ENCODE measurements at places on chromosomes 2 and 18.

DNA sequence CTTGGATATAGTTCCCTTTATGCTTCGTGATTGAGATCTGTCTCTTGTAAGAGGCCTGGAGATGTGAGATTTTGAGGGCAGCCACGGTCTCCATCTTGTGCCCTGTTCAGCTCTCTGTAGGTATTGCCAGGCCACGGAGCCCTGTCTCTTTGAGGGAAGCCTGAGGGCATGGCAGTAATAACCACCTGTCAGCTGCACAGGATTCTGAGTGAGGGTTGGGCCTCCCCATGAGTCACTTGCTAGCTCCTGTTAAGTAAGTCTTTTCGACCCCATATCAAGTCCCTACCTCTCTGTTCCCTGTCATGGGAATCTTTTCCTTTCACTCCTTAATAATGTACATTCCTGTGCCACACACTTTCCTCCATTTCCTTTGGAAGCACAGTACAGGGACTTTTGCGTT lies 20.4 kb downstream of the LYPD6B start:
- DNase-seq: no peak

- no peak for DNase-seq
Measured at GRCh38 chr18:68734308-68734707, 19.4 kb upstream of the TMX3 start.

- no peak for DNase-seq
Measured at GRCh38 chr2:240626531-240627300, 1.4 kb downstream of the GPR35 start.

DNA sequence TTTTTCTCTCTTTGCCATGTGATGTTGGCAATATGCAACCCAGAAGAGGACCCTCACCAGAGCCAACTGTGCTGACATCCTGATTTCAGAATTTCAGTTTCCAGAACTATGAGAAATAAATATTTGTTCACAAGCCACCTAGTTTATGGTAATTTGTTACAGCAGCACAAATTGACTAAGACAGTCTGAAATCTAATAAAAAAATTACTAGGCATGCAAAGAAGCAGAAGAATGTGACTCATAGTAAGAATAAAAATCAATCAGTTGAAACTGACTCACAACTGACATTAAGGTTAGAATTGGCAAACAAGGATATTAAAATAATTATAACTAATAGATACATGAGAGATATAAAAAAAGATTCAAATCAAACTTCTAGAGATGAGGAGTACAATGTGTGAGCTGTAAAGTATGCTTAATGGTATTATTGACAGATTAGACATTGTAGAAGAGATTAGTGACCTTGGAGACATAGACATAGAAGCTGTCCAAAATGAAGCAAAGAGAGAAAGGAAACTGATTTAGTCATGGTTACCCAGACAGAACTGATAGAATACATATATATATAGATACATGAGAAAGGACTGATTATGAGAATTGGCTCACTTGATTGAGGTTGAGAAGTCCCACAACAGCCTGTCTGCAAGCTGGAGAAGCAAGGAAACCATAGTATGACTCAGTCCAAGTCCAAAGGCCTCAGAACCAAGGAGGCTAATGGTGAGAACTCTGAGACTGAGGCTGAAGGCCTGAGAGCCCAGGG lies 27.8 kb upstream of the TTC39C start:
- no peak for DNase-seq

- DNase-seq: no peak
Measured at GRCh38 chr2:200461846-200462710, 47.8 kb downstream of the KCTD18 start.

DNA sequence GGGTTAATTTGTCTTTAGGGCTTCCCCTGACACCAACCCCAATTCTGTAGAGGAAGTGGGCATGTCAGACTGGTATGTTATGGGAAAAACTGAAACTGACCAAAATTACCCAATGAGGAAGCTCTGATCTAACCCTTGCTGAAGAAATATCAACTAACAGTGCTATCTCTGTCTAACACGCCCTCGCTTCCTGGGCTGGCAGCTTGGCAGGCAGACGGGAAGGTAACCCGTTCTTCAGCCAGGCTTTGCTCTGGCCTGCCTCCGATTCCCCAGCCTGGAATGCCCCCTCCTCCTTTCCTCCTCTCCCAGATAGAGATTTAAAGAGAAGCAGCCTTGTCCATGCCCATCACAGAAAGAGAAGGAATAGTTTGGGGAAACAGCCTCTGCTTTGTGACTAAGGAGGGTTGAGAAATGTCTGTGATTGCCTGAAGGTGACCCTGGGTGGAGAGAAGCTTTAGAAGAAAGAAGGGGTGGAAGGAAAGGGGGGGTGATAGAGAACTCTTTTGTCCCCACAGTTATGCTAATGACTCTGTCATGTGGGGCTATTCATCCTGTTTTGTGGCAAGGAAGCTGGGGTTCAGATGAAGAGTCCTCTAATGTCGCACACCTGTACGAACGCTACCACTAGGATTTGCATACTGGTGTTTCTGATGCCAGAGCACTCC lies 15.4 kb downstream of the HK2 start:
- peak; percentile 34 for DNase-seq

DNA sequence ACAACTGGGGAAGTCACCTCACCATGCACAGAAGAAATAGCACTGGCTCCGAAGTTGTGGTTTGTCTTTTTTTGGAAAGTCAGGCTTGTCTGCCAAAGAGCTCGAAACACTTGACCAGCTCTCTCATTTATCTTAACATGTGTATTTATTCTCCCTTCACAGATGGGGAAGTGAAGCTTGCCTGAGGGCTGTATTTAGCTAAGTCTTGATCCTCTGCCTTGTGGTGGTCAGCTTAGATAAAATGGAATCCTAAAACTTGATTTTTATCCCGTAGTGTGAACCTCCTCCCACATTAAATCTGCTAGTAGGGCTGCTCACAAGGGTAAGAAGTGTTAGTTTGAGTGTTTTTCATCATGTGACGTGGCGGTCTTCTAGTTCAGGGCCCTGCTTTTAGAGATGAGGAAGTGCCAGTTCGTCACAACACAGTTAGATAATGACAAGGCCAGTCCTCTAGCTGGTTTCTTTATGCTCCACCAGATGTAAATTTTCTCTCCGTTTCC lies 89.7 kb downstream of the TMEM247 start:
- DNase-seq: no peak

DNA sequence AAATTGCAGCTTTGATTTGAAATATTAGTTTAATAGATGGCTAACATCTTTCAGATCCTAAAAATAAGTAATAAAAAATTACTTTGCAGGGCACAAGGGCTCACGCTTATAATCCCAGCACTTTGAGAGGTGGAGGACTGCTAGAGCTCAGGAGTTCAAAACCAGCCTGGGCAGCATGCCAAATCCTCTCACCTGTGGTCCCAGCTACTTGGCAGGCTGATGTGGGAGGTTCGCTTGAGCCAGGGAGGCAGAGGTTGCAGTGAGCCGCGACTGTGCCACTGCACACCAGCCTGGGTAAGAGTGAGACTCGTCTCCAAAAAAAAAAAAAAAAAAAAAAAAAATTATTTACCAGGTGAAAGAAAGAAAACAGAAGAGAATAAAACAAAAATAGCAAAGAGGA lies 449.8 kb downstream of the NRXN1 start:
- DNase-seq: no peak

- no peak for DNase-seq
Measured at GRCh38 chr2:223396993-223397392, 205.2 kb downstream of the SCG2 start.

DNA sequence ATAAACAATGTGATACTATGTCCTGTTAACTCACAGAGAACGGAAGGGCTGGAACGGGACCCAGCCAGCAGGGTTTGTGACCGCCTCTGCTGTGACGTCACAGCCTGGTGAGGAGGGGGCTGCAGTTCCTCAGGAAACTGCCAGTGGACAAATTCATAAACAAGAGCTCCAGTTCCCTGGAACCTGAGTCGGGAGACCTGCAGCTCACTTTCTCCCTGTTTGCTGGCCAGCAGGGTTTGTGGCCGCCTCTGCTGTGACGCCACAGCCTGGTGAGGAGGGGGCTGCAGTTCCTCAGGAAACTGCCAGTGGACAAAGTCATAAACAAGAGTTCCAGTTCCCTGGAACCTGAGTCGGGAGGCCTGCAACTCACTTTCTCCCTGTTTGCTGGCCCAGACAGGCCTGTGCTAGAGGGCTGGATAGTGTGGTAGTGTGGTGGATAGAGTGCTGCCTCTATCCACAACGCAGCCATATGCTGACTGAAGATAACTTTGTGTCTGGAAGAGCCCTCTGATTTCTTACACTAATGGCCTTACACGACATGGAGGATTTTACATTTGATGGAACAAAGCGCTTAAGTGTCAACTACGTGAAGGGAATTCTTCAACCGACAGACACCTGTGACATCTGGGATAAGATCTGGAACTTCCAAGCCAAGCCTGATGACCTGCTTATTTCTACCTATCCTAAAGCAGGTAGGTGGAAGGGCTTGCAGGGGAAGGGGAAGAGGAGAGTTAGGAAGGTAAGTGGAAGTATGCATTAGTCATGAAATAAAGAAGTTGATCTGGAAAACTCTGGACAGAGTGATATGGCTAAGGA lies at the start of gene SULT1C4:
TSS of gene SULT1C4 (plus strand) at position 140 of the 816 bp plus-strand sequence. CDS start at position 524, 384 bp downstream.
- no peak for DNase-seq

DNA sequence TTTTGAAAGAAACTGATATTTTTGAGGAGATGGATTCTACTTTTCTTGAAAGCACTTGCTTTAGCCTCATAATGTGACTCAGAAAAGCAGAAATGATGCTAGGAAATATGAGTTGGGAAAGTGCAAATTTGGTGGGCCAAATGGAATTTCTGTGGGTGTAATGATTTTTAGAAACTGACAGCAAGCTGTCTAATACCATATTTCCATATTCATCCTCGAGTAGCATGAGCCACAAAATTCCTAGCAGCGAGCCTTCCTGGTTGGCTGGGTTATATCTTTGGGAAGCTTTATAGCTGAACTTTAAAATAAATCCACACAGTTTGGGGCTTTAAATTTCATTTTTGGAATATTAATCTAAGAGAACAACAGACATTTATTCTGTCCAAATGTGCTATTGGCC lies 190.0 kb downstream of the DSC3 start:
- no peak for DNase-seq

GRCh38 chr18:35289293-35289692 lies 736 bp downstream of the ZSCAN30 start:
- no peak for DNase-seq

GRCh38 chr2:118040891-118041290 lies 27.0 kb upstream of the CCDC93 start:
- no peak for DNase-seq

DNA sequence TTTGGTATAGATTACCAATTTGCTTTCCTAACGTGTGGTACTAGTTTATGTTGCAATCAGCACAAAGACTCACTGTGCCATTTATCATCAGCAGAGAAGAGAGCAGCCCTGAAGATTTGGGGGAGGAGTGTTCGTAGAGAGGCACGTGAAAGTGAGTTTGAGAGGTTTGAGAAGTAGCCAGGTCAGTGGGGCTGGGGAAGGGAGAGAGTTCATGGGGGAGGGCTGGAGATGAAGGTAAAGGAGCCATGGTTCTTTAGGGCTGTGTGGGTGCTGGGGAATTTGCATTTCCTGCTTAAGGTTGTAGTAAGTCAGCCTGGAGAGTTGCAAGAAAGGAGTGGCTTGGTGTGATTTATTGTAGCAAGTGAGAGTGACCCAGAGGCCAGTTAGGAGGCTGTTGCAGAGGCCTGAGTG lies 172.1 kb downstream of the NEDD4L start:
- no peak for DNase-seq

- DNase-seq: no peak
Measured at GRCh38 chr2:56008661-56009431, 85.3 kb upstream of the EFEMP1 start.

DNA sequence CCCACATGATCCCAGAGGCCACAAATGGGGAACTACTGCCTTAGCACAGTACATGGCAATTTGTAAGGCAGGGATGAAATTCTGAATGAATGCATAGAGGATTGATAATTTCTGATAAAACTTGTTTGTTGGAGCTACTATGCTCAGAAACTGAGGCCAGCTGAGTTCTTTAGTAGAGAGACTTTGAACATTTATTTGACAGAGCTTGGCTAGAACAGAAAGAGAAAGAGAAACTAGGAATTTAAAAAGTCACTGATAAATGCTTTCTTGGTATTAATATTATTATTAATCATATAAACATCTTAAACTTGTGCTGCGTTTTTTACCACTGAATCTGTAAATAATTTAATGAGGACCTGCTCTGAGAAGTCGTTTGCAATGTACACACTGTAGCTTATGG lies 923.7 kb upstream of the CNTNAP5 start:
- DNase-seq: no peak

DNA sequence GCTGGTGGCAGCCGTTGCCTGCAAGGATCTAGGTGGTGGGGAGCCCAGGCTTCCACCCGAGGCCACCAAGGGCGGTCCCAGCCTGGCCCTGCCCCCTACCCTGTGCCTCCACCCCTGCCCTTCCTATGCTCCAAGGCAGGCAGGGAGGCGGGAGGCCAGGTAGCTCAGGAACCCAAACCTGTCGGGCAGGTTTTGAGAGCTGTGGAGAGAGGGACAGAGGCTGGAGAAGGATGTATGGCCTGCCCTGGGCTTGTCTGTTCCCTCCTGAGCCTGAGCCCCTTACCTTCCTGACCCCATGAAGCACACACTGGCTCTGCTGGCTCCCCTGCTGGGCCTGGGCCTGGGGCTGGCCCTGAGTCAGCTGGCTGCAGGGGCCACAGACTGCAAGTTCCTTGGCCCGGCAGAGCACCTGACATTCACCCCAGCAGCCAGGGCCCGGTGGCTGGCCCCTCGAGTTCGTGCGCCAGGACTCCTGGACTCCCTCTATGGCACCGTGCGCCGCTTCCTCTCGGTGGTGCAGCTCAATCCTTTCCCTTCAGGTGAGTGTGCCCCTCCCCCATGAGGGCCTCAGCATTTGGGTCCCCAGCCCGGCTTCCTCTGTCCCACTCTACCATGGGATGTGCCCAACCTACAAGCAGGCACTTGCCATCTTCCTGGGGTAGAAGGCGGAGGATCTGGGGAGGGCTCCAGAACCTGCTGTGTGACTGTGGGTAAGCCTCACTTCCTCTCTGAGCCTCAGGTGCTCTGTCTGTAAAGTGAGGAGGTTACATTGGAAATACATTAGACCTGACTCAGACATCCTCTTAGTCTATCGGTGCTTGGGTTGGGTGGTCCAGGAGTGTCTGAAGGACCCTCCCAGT lies at the start of gene PROM2:
TSS of gene PROM2 (plus strand) at position 159 of the 860 bp plus-strand sequence. CDS start at position 296, 137 bp downstream.
- DNase-seq: no peak

DNA sequence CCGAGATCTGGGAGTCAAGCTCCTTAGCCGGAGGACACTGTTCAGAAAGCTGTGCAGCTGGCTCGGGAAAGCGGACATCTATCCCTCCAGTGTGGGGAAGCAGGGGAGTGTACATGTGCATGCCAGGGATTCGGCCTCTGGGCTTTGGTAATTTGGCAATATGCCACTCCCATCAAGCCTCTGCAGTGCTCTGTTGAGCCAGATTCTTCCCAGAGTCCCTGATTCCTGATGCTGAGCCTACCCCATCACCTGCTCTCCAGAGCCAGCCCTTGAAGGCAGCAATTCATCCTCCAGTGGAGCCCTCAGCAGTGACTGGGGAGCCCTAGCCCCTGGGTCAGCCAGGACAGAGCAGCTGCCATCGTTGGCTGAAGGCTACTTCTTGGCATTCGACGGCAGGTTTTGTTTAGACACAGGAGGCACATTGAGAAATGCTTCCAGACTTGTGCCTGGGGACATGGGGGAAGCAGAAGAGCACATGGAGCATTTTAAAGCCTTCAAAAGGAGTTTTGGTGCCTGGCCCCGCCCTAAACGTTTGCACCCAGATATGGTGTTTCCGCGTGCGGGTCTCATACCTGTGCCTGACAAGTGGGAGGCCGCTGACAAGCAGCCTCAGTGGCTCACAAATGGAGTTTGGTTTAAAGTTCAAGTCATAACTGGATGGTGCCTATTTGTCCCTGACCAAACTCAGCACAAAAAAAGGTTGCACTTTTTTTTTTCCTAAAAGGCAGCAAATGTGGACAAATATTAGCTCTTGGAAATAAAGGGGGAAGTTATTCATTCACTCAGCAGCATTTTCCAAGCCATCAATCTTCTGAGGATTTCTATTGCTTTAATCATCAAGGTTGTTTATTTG lies 272.8 kb downstream of the CYRIA start:
- no peak for DNase-seq

GRCh38 chr2:85012431-85012830 lies 41.5 kb downstream of the KCMF1 start:
- DNase-seq: no peak
